ENCODE measurements at places on chromosomes 4 and X.

DNA sequence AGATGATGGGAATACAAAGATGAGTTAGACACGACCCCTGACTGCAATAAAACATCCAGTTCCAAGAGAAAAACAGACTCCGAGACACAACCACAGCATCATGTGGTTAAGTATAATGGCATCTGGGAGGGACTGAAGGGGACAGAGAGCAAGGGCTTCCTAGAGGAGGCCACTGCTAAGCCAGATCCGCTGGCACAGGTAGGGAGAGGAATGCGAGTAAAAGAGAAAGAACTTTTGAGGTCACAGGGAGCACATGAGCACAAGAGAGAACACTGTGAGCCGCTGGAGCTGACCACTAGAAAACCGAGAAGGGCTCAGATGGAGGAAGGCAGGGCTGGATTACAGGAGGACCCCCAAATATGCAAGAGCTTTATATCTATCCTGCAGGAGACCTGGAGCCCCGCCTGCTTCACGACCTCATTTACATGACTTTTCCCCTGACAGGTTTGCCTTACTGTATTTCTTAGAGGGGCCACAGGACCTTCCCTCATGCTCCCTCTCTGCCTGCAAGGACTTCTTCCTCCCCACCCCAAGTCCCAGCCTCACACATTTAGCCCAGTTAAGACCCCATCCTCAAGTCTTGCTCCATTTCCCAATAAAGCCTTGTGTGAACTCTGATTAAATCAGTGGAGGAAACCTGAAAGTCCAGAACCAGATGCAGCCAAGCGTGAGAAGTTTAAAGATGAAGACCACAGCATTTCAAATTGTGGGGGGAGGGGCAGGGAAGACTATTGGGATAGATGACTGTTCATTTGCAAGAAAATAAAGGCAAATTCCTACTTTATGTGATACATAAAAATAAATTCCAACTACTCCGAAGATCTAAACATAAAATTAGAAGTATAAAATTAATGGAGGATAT is 29.6 kb downstream of the MFAP3L start:
- no peak for DNase-seq

DNA sequence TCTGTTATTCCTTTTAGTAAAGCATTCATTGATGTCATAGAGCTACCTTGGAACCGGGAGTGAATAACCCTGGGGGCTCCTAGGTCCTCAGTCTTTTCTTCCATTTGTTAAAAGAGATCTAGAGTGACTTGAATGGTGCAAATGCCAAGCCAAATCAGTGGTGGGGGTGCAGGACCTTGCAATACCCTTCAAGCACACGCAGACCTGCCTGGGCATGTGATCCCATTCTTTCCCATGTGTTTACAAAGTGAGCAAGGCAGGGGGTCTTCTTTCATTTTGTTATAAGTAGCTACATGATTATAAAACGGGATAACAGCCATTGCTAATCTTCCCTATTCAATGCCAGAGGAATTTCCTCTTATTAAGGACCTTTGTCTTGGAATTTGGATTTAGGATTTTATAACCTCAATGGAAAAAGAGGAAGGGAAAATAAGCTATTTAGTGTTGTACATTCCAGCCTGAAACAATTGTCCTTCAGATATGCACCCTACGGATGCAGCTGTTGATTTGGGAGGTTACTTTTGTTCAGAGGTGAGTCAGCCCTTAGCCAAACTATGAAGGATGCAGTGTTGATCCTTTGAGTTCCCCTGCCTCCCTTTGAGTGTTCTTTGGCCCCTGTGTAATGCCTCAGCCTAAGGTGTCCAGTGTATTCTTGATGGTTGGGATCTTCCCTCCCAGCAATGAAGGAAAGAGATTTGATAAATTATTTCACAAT is 623.8 kb upstream of the HTR2C start:
- no peak for DNase-seq

DNA sequence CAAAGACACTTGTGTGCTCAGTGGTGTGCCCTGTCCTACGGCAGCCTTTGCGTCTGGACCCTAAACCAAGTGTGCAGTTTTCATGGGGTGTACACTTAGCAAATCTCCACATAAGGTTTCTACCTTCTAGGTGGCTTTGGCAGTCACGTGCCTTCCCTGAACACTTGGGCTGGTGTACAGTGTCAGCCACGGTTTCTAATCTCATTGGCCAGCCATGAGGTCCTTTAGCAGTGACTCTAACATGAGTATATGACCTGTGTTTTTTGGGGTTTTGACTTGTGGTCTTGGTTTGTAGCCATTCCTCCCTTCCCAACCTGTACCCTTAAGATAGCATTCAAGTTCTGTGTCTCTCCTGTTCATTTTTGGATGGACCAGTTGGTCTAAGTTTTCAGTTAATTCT is 76.3 kb downstream of the PTTG2 start:
- DNase-seq = no peak

DNA sequence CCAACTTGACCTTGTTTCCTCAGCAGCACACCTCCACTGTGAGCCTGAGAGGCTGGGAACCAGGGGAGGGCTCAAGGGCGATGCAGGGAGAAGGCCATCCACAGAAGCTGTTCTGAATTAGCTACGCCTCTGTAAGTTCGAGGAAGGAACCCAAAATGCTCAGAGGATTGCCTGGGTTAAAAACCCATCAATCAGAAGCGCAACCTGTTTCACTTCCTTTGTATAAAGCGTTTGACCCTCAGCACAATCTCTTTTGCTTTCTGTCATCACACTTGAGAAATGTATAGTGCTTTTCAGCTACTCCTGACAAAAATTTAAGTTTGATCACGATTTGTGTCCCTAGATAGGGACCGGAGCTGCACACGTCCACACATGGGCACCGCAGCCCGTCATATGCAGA is 48.0 kb upstream of the MAP3K15 start:
- DNase-seq = no peak

GRCh38 chrX:16814597-16814996 is 28.3 kb downstream of the TXLNG start:
- no peak for DNase-seq

DNA sequence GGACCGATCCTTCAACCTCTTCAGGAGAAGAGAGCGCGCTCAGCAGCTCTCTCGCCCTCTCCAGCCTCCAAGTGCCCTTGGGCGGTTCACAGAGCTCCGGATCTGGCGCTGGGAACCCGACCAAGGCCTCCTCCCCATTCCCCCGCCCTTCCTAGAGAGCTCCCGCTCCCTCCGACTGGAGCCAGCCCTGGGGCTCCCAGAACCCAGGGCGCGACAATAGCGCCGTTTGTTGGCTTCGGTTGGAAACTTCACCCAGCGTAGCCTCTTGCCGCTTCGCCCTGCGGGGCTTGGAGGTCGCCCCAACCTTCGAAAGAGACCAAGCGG is 3.1 kb upstream of the SOX3 start:
- DNase-seq = no peak

- DNase-seq = no peak
Measured at GRCh38 chr4:42385516-42385915, 11.8 kb upstream of the SHISA3 start.

All from stimulated activated CD8-positive, alpha-beta memory T cell treated with anti-CD3 and anti-CD28 coated beads, Interleukin-4, amount 100 ng/mL, for 1 hour (primary cell).